Activated CD4-positive, alpha-beta T cell treated with anti-CD3 and anti-CD28 coated beads, Interleukin-2, amount 10 ng/mL, durations not matched to agents 7 days and 5 days (primary cell): ENCODE measurements at places on chromosomes 16 and 17.
A peak's percentile ranks its signal among the peaks of the same experiment; 100 is the strongest.

- peaks cover 6% of the 10 kb centered on the region for H3K4me1 ChIP-seq
- peaks cover 39% of the 10 kb centered on the region for H3K36me3 ChIP-seq
- H3K4me3 ChIP-seq, result no peak overlapping the region
Measured at GRCh38 chr17:66578781-66579489, 256.0 kb upstream of the CACNG5 start.

GRCh38 chr17:61700252-61700651 is 109.2 kb upstream of the NACA2 start:
- H3K27ac ChIP-seq, result no peak overlapping the region
- no peak for DNase-seq
- H3K4me1 ChIP-seq, result no peaks in the 10 kb centered on the region
- no peaks in the 10 kb centered on the region for H3K27me3 ChIP-seq
- peaks cover 26% of the 10 kb centered on the region for H3K36me3 ChIP-seq

DNA sequence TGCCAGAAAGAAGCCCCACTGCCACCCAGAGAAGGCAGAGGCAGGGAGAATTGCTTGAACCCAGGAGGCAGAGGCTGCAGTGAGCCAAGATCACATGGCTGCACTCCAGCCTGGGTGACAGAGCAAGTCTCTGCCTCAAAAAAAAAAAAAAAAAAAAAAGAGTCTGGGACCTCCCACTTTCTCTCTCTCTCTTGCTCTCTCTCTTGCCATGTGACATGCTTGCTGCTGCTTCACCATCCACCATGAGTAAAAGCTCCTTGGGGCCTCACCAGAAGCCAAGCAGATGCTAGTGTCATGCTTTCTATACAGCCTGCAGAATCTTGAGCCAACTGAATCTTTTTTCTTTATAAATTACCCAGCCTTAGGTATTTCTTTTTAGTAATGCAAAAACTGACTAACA is 21.5 kb upstream of the SRSF1 start:
- no peak overlapping the region for H3K4me3 ChIP-seq
- DNase-seq, result no peak
- H3K36me3 ChIP-seq, result no peaks in the 10 kb centered on the region

- peaks cover 44% of the 10 kb centered on the region for H3K36me3 ChIP-seq
- peak overlapping the region; percentile 88 for H3K4me3 ChIP-seq
- no peaks in the 10 kb centered on the region for H3K27me3 ChIP-seq
- H3K4me1 ChIP-seq, result peaks cover 35% of the 10 kb centered on the region
- H3K27ac ChIP-seq, result peak overlapping the region; percentile 95
Measured at GRCh38 chr17:751269-752001, 629 bp downstream of the GEMIN4 start.

DNA sequence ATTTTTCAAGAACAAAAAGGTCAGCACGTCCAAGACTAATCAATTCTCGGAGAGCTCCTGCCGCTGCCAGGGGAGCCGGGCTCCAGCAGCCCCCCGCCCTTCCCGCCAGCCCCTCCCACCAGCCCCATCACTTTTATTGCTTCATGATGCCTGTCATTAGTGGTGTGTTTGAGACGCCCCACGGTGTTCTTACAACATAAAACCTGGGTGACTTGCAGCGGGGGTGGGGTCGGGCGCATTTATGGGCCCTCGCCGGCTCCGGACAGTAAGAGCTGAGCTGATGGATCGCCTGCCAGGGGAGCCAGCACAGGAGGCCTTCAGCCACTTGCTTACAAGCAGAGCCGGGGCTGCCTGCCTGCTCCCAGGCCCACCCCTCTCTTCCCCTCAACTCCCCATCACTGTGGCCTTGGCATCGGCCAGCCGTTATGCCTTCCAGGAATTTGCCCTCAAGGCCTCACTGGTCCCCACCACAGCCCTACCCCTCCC is 82.9 kb upstream of the CBX4 start:
- no peak overlapping the region for H3K4me3 ChIP-seq
- peaks cover 2% of the 10 kb centered on the region for H3K27me3 ChIP-seq
- no peaks in the 10 kb centered on the region for H3K36me3 ChIP-seq
- peak overlapping the region; percentile 77 for H3K27ac ChIP-seq
- DNase-seq, result no peak

GRCh38 chr17:49316889-49317675 is 45.0 kb downstream of the ZNF652 start:
- H3K36me3 ChIP-seq, result peaks cover 26% of the 10 kb centered on the region
- peak overlapping the region; percentile 22 for H3K27ac ChIP-seq
- H3K4me1 ChIP-seq, result peaks cover 33% of the 10 kb centered on the region
- H3K4me3 ChIP-seq, result no peak overlapping the region
- no peaks in the 10 kb centered on the region for H3K27me3 ChIP-seq

GRCh38 chr16:65617421-65617820 is 495.6 kb upstream of the CDH11 start:
- H3K4me1 ChIP-seq, result no peaks in the 10 kb centered on the region
- no peak for DNase-seq
- H3K4me3 ChIP-seq, result no peak overlapping the region
- H3K36me3 ChIP-seq, result no peaks in the 10 kb centered on the region
- H3K27me3 ChIP-seq, result no peaks in the 10 kb centered on the region
- H3K27ac ChIP-seq, result no peak overlapping the region

DNA sequence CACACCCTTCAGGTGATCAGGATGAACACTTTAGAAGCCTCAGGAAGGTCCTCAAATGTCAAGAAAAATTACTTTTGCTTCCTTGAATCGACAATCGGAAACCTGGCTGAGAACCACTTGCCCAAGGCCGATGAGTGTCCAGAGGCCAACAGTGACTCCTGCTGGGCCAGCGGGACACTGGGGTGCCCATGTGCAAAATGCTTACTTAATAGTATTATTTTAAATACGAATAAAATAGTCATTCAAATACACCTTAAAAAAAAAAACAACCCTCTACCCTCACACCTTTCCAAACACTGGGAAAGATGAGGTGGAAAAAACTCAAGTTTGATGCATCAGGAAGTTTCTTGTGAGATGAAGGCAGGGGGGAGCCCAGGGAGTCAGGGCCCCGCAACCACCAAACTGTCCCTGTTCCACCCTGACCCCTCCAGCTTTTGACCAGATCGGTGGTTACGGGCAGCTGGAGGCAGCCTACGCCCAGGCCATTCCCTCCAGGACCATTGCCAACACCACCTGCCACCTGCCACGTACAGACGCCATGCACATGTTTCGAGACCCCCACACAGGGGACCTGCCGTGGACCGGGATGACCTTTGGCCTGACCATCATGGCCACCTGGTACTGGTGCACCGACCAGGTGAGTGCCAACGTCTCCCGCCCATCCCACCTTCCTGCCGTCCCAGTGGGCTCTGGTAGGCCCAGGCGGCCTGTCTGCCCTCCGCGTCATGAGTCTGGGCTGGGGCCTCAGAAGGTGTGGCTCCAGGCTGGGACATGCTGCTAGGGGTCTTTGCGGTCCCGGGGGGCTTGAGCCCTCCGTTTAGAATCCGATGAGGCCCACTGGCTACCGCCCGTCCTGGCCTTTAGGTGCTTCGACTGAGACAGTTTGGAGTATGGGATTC is 18.9 kb downstream of the SLC5A10 start:
- H3K4me1 ChIP-seq, result peaks cover 9% of the 10 kb centered on the region
- H3K4me3 ChIP-seq, result no peak overlapping the region
- H3K36me3 ChIP-seq, result no peaks in the 10 kb centered on the region
- no peak for DNase-seq

- peaks cover 45% of the 10 kb centered on the region for H3K36me3 ChIP-seq
- H3K4me1 ChIP-seq, result peaks cover 36% of the 10 kb centered on the region
- H3K4me3 ChIP-seq, result no peak overlapping the region
- H3K27ac ChIP-seq, result peak overlapping the region; percentile 72
- H3K27me3 ChIP-seq, result no peaks in the 10 kb centered on the region
Measured at GRCh38 chr16:16062023-16062937, 112.9 kb downstream of the ABCC1 start.

GRCh38 chr16:50372611-50373344 is 4.0 kb upstream of the BRD7 start:
- peaks cover 9% of the 10 kb centered on the region for H3K4me1 ChIP-seq
- H3K27ac ChIP-seq, result no peak overlapping the region
- H3K36me3 ChIP-seq, result peaks cover 4% of the 10 kb centered on the region
- H3K27me3 ChIP-seq, result peaks cover 3% of the 10 kb centered on the region

DNA sequence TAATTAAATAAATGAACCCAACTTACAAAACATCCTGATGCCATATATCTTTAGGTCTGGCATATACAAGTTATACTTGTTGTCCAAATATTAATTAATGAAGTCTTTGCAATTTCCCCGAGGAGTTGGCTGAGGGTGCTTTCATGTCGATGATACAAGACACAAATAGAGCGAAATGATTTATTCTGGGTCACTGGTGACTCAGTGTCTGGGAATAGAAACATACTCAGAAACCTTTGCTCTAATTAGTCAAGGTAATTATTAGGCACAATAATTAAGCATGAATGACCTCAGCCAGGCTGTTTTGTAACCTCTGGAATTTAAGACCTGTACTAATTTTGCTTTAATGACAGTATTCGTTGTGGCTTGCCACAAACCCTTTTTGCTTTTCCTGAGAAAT is 37.0 kb upstream of the HAPSTR1 start:
- H3K36me3 ChIP-seq, result no peaks in the 10 kb centered on the region
- no peak for DNase-seq
- peaks cover 2% of the 10 kb centered on the region for H3K4me1 ChIP-seq
- no peak overlapping the region for H3K4me3 ChIP-seq

DNA sequence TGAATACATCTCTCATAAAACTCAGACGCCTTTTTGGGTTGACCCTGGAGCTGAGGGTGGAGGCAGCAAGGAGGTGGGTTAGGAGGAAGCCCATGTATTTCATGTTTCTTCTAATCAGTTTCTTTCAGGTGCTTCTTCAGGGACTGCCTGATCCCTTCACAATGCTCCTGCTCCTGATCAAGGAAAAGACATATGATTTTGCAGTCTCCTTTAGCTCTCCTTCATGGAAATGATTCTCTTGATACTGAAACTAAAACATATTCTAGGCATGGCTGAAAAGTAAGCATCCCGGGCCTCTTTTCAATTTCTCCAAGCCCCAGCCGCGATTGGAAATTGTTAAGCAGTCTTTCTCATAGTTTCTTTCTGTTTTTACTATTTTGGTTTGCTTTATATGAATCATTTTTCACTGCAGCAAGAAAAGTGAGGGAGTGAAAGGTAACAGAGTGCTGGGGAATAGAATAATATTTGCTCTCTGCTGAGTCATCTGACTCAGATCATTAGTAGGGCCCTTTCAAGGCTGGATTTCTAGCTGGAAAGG is 730.7 kb downstream of the CDH11 start:
- no peaks in the 10 kb centered on the region for H3K36me3 ChIP-seq
- H3K27me3 ChIP-seq, result no peaks in the 10 kb centered on the region
- no peak for DNase-seq
- H3K4me3 ChIP-seq, result no peak overlapping the region

- H3K4me3 ChIP-seq, result no peak overlapping the region
- H3K4me1 ChIP-seq, result peaks cover 15% of the 10 kb centered on the region
- H3K36me3 ChIP-seq, result peaks cover 12% of the 10 kb centered on the region
- no peak overlapping the region for H3K27ac ChIP-seq
- no peak for DNase-seq
Measured at GRCh38 chr16:1327619-1327947, 5.9 kb upstream of the BAIAP3 start.

DNA sequence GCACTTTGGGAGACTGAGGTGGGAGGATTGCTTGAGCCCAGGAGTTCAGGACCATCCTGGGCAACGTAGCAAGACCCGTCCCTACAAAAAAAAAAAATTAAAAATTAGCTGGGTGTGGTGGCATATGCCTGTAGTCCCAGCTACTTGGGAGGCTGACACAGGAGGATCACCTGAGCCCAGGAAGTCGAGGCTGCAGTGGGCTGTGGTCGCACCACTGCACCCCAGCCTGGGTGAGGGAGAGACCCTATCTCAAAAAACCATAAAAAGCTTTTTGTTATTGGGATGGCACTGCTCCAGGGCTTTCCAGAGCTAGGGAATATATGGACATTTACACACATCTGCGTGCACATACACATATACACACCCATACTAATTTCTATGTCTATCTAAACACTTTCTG is 8.1 kb upstream of the ARMC5 start:
- H3K4me3 ChIP-seq, result no peak overlapping the region
- peaks cover 28% of the 10 kb centered on the region for H3K4me1 ChIP-seq
- H3K36me3 ChIP-seq, result peaks cover 8% of the 10 kb centered on the region
- no peaks in the 10 kb centered on the region for H3K27me3 ChIP-seq
- DNase-seq, result no peak

DNA sequence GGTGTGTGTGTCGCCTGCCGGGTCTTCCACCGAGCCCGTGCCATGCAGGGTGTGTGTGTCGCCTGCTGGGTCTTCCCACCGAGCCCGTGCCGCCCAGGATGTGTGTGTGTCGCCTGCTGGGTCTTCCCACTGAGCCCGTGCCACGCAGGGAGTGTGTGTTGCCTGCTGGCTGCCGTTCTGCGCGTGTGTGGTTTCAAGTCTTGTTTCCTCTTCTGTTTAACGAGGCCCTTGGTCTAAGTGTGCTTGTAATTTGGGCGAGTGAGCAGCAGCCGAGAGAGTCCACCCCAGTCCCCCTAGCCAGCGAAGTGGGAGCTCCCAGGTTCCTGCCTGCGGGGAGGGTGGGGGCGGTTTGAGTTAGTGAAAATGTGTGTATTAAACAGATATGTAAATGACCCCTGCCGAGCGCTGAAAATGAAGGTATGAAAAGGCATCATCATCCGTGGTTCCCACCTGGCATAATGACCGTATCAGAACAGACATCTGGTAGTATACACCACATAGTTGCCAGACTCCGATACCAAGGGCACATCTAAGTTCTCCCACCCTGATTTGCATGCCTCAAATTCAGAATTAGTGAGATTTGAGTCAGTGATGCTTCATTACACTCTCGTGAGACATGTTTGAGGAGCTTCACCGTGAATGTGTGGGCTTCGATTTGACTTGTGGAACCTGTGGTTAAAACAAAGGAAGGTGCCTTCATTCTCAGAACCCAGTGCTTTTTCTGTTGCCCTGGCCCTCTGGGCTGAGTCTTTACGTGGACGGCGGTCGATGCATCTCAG is 114.5 kb upstream of the CHMP6 start:
- H3K36me3 ChIP-seq, result peaks cover 61% of the 10 kb centered on the region
- DNase-seq, result peak; percentile 58
- H3K27me3 ChIP-seq, result no peaks in the 10 kb centered on the region
- peaks cover 69% of the 10 kb centered on the region for H3K4me1 ChIP-seq
- H3K4me3 ChIP-seq, result peak overlapping the region; percentile 58
- H3K27ac ChIP-seq, result peak overlapping the region; percentile 97

GRCh38 chr17:34207572-34207971 is 47.5 kb upstream of the CCL2 start:
- H3K4me3 ChIP-seq, result no peak overlapping the region
- no peak overlapping the region for H3K27ac ChIP-seq
- no peak for DNase-seq
- no peaks in the 10 kb centered on the region for H3K36me3 ChIP-seq
